NT2/D1 (cell line): ENCODE measurements at places on chromosomes 5 and 9.

- DNase-seq, result no peak
Observed at GRCh38 chr5:110268283-110268682, 458.2 kb downstream of the TMEM232 start.

DNA sequence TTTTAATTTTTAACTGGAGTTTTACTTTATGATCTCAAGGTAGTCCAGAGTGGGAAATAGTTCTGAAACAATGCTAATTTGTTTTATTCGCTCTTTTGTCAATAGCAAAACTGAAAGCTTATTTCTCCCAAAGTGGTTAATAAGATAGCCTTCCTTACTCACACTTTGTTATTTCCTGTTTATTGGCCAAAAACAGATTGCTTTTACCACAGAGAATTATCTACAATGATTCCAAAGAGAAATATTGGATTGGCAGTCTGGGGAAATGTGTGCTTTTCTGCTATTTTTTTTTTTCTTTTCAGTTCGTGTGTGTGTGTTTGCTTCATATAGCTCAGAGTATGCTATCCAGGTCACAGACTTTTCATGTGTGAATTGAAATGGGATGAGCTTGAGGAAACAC lies 756.7 kb upstream of the RGMB start:
- no peak for DNase-seq

DNA sequence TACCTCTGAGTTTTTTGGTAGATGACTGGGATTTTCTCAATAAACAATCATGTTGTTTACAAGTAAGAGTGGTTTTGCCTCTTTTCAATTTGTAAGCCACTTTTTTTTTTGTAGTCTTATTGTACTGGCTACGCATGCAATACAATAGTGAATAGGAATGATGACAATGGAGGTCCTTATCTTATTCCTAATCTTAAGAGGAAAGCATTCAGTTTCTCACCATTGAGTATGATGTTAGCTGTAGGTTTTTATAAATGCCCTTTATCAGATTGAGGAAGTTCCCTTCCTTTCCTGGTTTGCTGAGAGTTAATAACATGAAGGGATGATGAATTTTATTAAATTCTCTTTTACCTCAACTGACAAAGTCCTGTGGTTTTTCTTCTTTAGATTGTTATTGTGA lies 155.2 kb downstream of the ADAMTSL1 start:
- DNase-seq, result no peak

DNA sequence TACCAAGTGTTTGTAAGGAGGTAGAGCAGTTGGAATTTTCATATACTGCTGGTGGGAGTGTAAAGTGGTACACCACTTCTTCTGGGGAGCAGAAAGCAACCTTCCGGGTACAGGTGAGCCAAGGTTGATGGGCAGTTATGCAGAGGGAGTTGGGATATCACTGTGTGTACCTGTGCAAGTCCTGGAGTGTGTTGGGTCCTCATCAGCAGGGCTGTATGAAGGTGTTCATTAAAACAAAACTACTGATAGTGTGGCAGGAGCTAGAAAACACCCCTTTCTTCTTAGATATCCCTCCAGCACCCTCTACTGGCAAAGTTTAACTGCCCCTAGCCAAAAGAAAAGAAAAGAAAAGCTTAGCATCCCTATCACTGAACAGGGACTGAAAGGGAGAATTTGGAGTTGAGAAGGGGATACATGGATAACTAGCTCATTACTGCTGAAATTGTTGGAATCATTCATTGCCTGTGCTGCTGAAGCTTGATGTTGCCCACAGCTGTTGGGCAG lies 10.7 kb downstream of the MARCHF6 start:
- no peak for DNase-seq

- DNase-seq, result no peak
Observed at GRCh38 chr5:109689740-109690241, at the start of gene MAN2A1. MAN2A1 (plus strand) TSS chr5:109689927; CDS start chr5:109690418, 491 bp downstream.

DNA sequence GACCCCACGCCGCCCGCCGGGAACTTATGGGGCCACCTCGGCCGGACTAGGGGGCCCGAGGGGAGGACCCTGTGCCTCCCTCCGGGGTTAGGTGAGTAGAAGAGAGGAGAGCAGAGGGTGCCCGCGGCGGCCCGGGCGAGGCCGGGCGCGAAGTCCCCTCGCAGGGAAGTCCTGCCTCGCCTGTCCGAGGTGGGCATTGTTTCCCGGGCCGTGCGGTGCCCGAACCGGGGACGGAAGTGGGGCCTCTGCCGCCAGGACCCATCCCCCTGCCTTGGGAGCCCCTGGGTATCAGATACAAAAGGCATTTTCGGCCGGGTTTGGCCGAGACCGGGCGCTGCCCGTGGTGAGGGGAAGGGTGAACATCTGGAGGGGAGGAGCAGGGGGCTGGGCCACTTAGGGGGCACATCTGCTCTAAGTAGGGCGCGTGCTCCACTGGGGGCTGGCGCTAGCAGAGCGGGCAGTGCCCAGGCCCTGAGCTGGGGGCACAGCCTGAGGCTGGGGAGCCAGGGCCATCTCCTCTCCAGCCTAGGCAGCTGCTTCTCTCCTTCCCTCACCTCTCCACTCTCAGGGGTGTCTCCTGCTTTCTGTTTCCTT lies 48.2 kb downstream of the DAB2IP start:
- no peak for DNase-seq

DNA sequence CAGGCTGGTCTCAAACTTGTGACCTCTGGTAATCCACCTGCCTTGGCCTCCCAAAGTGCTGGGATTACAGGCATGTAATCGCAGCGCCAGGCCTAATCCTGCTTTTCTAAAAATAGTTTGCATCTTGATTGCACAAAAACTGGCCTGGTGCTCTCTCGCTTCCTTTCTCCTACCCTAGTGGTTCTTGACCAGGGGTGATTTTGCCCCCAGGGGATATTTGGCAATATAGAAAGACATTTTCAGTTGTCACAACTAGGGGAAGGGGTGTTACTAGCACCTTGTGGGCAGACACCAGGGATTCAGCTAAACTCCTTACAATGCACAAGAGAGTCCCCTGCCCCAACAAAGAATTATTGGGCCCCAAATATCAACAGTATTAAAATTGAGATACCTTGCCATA lies 139.8 kb downstream of the DROSHA start:
- DNase-seq, result no peak

DNA sequence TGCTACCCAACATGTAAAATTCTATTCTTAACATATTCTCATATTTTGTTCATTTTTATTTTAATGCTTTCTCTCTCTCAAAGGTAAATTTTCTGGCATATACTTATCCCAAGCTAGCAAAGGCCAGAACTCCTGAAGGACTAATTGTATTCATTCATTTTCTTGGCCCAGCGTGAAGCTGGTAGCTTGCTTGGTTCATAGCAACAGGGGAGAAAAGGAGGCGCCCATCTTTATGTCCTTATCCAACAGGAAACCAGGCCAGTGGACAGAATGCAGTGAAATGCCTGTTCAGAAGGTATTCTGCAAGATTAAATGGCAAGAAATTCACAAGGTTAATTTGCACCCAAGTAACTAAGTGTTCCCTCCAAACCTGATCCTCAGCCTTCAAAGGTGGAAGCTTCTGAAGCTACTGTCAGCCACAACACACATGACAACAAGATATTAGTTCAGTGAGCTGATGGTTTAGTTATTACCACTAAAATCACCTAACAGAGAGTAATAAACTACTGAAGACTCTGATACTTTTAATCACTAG lies 5.6 kb downstream of the EFNA5 start:
- DNase-seq, result no peak

GRCh38 chr5:36310138-36310537 lies 8.4 kb upstream of the RANBP3L start:
- no peak for DNase-seq

GRCh38 chr5:76601470-76601869 lies 21.7 kb downstream of the F2RL2 start:
- DNase-seq, result peak; percentile 28

GRCh38 chr9:113947941-113948340 lies 71.8 kb downstream of the ZNF618 start:
- DNase-seq, result no peak

- DNase-seq, result no peak
Observed at GRCh38 chr5:153461341-153461740, 29.1 kb upstream of the GRIA1 start.

DNA sequence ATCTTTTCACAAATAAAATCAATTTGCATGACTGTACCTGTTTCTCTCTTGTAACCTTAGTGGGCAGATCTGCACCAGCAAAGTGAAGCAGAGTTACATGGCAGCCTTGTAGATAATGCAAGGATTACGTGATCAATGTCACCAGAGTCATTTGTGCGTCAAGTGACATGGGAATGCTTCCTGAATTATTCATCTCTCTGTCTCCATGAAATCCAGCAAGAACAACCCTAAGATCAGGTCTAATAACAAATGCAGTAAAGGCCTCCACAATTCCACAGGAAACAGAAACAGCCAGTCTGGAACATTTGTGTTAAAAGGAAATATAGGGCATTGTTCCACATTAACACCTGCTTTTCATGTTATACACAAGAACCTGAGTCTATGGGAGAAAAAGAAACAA lies 7.8 kb downstream of the GZMA start:
- DNase-seq, result no peak

DNA sequence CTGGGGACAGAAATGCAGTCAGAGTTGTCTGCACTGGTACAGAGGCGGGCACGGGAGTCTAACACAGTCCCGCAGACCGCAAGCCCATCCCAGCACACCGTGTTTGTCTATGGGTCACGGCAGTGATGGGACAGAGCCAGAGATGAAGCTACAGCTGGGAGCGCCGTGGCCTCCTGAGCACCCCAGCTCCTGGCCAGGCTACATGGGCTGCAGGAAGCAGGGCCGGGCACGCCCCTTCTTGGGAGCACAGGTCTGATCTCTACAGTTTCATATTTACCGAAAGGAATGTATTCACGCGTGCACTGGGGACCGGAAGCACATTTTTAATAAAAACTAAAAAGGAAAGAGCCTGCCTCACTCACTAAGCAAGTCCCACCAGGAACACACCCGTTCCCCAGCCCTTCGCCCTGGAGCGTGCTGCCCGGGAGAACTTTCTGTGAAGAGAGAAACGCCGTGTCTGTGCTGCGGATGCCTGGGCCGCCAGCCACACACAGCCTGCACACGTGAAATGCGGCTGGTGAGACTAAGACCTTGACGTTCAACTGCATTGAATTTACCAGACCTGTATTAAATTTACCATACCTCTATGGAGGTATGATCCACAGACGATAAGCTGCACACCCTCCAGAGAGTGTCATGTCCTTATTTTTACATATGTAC lies 81.1 kb downstream of the VAV2 start:
- no peak for DNase-seq

DNA sequence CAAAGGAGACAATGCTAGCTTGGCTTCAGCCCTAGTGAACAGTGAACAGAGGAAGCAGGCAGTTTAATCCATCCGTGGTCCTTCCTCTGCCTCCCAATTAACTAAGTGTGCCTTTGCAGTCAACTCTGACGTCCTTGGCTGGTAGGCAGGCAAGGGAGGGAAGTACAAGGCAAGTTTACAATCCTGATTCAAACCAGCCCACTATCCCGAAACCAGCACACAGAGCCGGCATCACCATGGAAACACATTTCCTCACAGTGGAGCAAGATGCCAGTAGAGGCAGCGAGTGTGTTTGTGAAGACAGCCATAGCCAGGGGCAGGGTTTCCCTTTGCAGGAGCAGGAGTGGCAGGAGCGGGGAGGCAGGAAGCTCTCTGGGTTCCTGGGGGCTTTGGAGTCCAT lies 73.9 kb downstream of the GOLPH3 start:
- DNase-seq, result no peak

DNA sequence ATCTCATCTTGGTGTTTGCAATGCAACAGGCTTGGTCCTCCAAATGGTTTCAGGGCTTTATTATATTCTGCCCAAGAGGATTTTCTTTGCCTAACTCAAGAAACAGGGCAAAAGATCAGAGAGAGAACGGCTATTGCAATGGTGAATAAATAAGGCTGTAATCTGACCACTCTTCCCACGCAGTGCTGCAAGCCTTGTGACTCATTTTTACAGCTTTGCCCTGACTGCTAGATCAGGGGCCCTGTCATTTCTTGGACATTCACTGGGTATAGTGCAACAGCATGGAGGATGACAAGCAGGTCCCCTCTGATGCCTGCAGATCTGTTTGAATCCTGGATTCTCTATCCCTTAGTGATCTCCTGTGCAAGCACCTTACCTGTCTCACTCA lies 459.1 kb downstream of the EBF1 start:
- no peak for DNase-seq

DNA sequence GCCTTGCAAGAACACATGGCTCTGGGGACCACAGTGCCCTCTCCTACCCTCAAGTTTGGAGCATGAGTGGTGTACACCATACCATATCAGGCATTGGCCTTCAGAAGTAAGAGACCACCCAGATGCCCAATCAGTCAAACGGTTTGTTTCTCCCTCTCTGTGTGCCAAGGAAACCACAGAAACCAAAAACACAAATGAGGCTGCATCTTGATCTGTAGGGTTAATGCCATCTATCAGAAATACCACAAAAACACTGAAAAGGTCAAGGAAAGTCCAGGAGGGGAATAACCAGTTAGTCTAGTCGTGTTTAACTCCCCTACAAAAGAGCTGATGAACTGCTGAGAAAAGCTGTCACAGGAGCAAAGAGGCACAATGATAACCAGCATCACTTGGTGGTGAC lies 78.4 kb downstream of the INSYN2B start:
- DNase-seq, result no peak

DNA sequence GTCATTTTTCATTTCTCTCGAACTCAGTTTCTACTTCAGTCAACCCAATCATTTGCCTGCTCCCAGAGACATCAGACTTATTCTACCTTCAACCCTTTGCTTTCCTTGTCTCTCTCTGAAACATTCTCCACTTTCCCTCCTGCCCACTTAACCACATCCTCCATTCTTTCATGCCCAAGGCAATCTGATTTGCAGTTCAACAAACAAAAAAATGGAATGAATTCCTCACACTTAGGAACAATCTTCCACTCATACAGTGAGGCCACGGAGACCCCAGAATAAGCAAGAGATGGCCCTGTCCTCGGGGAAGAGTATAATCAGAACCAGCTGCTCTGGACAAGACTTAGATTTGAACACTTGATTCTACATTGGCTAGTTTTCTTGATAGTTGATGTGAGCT lies 180.5 kb downstream of the RFK start:
- DNase-seq, result no peak

GRCh38 chr9:96379461-96379860 lies 4.0 kb downstream of the SLC35D2 start:
- no peak for DNase-seq

- no peak for DNase-seq
Observed at GRCh38 chr5:112733586-112733985, 4.1 kb upstream of the APC start.
